Activated gamma-delta T cell treated with Interleukin-2 at 50 U/mL for 16 hours (primary cell): ENCODE measurements at places on chromosomes 12 and 14.

- no peak for DNase-seq
Measured at GRCh38 chr14:72419226-72419775, 474.6 kb downstream of the DPF3 start.

GRCh38 chr14:99862136-99862535 lies 68.9 kb downstream of the EML1 start:
- DNase-seq: no peak

DNA sequence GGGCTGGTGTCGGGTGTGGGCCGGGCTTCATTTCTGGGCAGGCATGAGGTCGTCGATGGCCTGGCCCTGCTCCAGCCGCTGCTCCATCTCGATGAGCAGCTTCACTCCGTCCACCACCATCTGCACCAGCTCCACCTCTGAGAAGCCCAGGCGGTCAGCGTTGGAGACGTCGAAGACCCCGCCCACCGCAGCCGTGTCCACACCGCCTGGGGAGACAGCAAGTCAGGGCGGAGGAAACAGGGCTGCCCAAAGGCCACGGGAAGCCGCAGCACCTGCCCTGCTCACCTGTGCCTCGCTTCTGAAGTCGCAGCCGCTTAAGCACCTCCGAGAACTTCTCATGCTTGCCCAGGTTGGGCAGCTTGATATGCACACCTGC lies 2.8 kb downstream of the CKB start:
- no peak for DNase-seq

GRCh38 chr12:49794021-49794420 lies 34.2 kb downstream of the NCKAP5L start:
- no peak for DNase-seq

DNA sequence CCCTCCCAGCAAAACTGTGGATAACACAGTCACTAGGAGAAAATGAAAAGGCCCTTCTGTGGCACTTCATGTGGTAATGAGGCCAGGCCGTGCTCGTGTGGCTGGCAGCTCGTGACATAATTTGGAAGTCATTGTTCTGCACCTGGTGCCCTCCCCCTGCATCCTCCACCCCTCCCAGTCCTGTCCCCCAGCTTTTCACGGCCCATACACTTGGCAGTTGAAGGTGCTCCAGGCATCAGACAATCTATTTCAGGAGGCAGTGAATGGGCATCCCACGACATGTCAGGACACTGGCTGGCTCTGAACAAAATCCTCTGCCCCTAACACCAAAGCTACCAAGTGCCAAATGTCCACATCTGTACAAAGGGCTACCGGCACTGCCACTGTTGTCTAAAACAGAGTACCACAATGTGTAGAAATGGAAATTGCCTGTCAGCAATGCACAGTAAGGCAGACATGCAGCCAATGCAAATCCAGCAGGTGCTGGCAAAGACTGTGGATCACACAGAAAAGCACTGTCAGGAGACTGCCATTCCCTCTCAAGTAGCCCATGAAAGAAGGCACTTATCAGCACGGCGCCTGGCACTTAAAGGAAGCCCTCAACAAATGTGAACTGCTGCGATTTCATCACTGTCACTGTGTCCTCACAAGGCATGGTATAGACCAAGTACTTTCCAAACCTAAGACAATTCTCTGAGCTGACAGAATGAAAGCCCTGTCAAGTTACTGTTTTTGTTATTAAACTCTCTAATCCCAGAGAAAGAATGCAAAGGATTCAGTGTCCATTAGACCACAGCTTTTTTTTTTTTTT lies 39.1 kb downstream of the CORO1C start:
- no peak for DNase-seq

DNA sequence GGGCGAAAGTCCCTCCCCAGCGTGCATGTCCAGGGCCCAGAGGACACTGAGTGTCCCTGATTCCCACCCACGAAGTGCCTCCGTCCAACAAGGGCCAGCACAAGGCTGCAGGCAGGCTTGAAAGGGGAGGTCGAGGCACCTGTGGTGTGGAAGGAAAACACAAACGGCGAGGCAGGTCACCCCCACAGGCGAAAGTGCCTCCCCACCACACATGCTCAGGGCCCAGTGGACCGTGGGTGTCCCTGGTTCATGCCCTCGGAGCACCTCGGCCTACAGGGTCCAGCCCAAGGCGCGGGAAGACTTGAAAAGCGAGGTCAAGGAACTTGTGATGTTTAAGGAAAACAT lies 370.4 kb downstream of the ALG10 start:
- DNase-seq: no peak
